Thymus (tissue), 14 donors: ENCODE measurements at places on chromosomes 4 and X.

GRCh38 chrX:16578218-16578617 is 71.7 kb upstream of the S100G start:
- DNase-seq, result no peak

DNA sequence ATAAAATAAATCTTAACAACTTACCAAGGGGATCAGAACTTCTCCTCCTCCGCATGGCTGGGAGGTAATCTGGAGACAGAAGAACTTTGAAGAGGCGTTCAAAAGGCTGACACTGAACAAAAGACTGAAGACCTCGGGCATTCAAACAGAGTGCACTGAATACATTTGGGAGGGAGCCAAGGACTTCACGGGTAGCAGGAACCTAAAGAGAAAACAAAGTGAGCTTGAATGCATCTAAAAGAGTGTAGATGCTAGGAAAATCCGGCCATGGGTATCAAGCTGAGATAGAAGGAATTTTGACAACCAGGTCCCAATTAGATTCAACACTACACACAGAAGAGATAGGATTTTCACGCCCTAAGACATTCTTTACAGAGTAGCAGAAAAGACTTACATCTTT is 69.6 kb downstream of the HUWE1 start:
- no peak for DNase-seq

DNA sequence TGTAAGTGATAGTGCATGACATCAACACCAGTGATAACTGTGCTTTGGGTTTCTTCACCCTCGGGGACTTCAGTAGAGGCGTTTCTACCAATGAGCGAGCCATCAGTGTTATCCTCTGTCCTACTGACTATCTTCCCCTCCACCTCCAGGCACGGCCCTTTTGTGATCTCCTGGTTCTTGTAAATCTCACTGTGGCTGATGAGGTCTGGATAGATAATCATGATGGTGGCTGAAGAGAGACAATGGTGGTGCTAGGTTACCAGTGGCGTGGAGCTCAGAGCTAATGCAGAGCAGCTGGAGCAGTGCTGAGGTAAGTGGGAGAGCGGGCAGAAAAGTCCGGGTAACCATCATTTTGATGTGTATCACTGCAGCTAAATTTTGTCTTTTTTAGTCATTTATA is 816.6 kb downstream of the GLUD2 start:
- DNase-seq, result no peak

GRCh38 chr4:182354867-182355266 is 111.7 kb downstream of the TENM3 start:
- DNase-seq, result no peak

DNA sequence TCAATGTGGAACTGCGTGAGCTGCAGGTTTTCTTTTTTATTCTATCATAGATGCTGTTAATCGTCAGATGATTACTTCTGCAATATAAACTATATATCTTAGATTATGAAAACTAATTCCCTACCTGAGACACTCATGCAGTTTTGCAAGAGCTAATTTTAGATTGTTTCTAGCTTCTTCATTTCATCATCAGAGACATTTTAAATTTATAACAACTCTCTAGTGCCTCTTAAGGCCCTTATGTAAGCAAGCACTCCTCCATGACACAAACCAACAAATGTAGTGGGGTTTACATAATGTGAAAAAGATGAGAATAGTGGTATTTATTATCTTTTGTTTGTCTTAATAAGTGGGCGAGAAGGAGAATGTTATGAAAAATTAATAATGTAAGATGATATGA is 170.2 kb upstream of the ETNPPL start:
- no peak for DNase-seq

- DNase-seq, result no peak
Observed at GRCh38 chrX:9724711-9725110, 40.9 kb downstream of the GPR143 start.

DNA sequence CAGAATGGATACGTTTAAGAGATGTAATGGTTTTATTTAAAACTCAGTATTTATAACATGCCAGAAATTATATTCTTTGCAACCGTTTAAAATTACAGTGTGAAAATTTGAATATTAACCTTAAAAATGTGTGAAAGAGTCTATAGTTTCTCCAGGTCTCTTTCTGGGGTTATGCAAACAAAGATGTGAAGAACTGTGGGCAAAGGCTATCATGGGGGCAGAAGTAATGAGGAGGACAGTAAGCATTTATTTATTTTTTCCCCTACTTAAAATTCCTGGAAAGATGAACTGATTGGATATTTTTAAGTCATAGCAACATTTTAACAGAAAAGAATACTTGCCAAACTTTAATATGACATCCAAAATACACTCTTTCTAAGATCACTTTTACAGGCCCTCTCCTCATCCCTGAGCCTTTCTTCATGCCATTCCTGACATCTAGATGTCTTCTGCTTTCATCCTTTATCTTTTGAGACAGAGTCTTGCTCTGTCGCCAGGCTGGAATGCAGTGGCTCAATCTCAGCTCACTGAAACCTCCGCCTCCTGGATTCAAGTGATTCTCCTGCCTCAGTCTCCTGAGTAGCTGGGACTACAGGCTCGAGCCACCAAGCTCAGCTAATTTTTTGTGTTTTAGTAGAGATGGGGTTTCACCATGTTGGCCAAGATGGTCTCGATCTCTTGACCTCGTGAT is 46.1 kb downstream of the TMEM131L start:
- no peak for DNase-seq
